ENCODE measurements at places on chromosomes 3 and 15.

- no peak for DNase-seq
Observed at GRCh38 chr3:106097817-106098435, 229.1 kb upstream of the CBLB start.

DNA sequence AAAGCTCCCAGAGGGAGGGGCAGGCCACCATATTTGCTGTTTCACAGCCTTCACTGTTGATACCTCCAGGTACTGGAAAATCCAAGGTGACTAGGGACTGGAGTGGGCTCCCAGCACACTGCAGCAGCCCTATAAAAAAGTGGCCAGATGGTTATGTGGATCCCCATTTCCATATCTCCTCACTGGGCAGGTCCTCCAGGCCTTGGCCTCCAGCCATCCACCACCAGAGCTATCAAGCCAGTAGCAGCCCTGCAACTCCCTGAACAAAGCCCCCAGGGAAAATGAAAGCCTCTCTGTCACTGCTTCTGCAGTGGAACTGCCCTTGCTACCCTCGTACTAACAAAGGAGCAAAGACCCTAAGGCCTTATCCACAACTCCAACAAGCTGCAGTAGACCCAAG is 58.4 kb downstream of the ILDR1 start:
- DNase-seq: no peak

DNA sequence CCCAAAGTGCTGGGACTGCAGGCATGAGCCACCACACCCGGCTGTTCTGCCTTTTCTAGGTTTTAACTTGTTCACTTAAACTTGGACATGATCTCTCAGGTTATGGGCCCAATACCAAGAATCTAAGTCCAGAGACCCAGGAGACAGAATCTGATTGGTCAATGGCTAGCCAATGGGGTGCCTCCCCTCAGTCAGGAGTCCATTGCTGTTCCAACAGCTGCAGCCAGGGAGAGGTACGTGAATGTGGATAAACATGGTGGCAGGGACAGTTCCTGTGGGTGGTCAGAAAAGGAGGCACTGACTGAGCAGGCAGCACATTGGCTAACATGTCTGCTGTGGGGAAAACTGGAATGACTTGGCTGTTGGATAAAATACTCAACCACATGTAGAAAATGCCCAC is 140.3 kb downstream of the RPLP1 start:
- DNase-seq: no peak

DNA sequence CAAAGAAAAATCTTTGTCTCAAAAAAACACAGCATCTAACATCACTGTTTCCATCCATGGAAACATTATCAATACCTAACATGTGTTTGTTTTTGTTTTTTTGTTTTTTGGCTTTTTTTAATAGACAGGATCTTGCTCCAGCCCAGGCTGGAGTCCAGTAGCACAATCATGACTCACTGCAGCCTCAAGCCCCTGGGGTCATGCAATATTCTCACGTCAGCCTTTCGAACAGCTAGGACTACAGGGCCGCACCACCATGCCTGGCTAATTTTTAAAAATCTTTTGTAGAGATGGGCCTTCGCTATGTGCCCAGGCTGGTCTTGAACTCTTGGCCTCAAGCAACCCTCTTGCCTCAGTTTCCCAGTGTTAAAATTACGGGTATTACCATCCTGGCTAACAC is 52.8 kb downstream of the RAF1 start:
- DNase-seq: no peak

GRCh38 chr15:88805031-88805780 is 2.0 kb downstream of the ACAN start:
- DNase-seq: no peak

- DNase-seq: no peak
Observed at GRCh38 chr3:50170689-50171088, 15.6 kb downstream of the SEMA3F start.

DNA sequence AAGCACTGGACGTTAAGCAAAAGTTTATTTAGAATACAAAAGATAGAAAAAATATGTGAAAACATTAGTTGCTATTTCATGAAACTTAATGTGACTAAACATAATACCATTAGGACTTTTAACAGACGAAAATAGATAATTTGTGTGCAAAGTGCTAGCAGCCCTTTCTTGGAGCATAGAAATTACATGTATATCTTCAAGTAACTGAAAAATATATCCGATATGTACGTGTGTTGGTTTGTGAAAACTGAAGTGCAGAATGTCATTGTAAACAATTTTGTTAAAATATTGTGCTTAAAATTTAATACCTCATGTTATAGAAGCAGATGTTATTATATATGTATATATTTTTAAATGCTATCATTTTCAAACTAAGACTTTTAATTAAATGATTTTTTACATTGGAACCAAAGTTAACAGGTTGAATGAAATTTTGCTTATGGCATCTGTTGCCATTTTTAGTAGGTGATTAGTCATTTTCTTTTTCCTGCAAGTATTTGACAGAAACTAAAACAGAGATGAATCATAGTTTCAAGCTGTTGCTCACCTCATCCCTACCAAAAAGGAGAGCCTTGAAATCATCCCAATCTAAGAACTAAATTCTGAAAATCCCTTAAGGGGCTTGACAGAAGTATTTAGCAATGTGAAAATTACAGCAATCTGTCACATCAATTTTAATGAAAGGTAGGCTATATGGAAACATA is 334.8 kb downstream of the NAALADL2 start:
- DNase-seq: no peak

DNA sequence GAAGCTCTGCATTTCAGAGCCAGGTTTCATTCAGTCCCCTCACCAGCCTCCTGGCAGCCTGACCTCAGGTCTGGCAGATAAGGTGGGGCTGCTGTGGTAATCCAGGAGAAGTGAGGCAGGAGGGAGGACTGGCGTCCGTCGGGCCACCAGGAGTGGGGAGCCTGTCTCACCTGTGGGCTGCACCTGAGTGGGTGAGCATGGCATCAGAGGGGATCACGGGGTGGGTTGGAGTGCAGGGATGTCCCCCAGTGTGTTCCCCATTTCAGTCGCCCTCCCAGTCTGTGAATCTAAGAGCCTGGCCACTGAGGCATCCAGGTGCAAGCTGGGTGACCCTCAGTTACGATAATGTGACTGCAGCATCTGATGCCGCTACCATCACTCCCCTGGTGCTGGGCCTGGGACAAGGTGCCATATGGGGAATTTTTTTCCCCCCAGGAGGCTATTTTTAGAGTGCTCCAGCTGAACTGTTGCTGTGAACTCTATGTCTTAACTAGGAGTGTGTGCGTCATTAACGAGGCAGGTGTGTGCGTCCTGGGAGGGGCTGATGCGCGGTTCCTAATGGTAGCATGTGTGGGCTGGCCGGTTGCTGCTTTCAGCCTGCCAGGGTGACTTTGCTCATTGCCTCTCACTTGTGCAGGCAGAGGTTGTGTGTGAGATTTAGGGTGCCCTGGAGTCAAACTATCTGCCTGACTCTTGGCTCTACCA is 165.2 kb downstream of the SLCO3A1 start:
- DNase-seq: no peak

DNA sequence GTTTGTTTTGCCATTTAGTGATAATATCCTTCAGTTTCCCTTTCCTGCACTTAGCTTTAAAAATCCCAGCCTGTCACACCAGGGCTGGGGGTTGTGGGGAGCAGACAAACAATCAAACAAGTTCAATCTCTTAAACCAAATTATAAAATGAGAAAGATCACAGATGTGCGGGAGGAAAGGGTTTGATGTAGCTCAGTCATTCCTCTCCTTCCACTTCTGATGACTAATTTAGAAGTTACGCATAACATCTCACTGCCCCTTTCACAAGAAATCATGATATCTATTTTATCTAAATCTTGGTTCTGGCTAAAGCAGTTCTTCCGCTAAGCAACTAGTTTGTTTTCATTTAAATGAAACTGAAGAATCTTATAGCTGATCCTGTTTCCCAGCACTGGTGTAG is 34.1 kb upstream of the ATG7 start:
- no peak for DNase-seq

GRCh38 chr3:138381413-138381901 is 33.1 kb downstream of the MRAS start:
- DNase-seq: no peak

DNA sequence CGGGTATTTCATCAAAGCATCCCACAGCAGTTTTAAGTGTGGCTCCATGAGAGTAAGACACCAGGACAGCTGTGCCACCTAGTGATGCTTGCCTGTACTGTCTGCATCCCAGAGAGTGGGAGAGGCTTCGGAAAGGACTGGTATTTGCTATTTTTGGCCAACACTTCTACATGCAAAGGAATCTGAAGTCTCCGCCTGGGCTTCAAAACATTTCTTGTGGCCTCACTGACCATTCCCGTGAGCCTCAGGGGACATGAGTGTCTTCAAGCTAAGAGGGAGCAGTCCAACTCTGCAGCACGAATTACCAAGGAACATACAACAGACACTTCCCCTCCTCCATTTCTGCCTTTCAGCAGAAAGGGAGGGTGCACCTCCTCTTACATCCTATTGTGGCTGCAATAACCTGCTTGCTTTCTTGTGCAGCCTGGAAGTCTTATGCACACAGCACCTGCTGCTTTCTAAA is 177.5 kb downstream of the RORA start:
- DNase-seq: no peak

DNA sequence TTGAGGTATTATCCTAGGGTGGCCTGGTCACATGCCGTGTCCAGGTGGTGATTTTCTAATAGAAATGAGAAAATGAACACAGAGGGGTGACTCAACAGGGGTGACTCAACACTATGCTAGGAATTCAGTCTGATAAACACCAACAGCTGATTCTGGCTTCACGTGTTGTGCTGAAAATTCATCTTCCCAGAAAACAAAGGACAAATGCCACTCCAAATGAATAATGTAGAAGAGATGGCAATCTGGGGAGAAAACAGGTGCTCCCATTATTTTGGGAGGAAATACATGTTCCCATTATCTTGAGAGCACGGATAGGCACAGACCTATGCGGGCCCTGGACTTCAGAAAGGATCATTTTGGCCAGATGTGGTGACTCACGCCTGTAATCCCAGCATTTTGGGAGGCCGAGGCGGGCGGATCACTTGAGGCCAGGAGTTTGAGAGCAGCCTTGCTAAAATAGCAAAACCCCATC is 101.2 kb upstream of the MEX3B start:
- DNase-seq: no peak

DNA sequence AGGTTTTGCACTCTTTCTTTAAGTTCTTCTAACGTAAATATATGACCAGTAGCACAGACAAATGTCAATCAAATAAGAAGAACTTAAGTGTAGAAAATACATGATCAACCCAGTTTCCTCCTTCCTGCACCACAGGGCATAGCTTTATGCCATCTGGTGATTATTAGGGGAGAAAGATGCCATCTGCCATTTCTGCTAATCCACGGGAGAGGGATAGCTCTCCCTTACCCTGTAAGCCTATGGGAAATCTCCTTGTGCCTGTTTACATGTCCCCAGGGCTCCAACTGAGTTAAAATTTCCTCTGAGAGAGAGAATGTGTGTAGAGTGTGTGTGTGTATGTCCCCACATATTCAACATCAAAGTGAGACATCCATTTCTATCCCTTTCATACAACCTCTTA is 135.9 kb downstream of the RSL24D1 start:
- no peak for DNase-seq

Measured in HuH-7 (cell line).